Amniotic stem cell (primary cell): ENCODE measurements at places on chromosomes 11 and 22.

GRCh38 chr22:38073150-38074130 is 10.5 kb downstream of the SLC16A8 start:
- no peak for DNase-seq

GRCh38 chr11:86524620-86525352 is 147.6 kb downstream of the ME3 start:
- DNase-seq: peak; percentile 8

GRCh38 chr11:10298342-10298741 is 4.3 kb upstream of the SBF2 start:
- no peak for DNase-seq

GRCh38 chr11:44445500-44446365 is 119.7 kb upstream of the CD82 start:
- DNase-seq: no peak

- no peak for DNase-seq
Observed at GRCh38 chr11:70371241-70371640, 27.1 kb upstream of the CTTN start.

DNA sequence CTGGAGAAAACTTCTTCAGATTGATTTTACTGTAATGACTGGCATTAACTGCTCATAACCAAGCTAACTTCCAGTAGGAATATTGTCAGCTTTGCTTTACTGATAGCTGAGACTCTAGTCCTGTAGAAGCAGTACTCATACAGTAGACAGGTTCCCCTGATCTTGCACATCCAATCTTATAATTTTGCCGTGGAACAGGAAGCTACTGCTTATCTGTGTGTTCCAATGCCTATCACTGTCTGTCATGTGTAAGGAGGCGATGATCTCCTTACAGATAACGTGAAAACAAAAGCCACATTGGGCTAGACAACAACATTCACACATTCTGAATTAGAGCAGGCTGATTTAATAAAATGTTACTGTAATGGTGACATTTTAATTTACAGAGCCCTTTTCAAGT is 13.2 kb downstream of the HSD17B12 start:
- no peak for DNase-seq

DNA sequence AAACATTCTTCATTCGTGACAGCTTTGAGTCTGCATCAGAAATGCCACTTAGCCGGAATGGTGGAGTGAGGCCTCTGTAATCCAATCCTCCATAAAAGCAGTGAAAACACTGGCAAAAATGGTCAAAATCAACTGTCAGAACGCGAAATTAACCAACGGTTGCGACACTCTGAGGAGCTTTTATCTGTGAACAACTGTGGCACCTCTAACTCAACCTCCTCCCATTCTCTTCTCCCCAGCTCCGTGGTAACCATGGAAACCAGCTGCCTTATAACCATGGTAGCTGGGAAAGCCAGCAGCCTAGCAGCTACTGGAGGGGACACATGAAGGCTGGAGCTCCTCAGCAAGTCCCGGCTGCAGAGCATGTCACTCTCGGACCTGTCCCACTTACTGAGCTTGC is 20.3 kb downstream of the AP2A2 start:
- no peak for DNase-seq

GRCh38 chr22:30803679-30804078 is 109.0 kb downstream of the OSBP2 start:
- no peak for DNase-seq

- DNase-seq: no peak
Observed at GRCh38 chr11:95495706-95496105, 264.7 kb upstream of the SESN3 start.

DNA sequence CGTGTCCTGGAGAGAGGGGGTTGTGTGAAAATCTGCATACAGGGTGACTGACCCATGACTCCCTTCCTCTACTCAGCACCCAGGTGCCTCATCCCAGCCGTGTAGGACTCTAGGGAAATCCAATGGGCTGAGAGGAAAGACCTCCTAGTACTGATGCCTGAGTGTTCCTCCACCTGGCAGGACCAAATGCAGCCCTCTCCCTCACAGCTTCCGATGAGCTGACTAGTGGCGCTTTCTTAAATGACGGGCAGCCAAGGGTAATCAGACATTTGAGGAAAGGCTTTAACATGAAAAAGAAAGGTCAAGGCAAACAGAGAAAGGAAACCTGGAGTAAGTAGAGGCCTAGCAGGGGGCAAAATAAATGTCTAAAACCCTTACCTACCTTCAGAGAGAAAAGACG is 5.0 kb upstream of the KCNJ1 start:
- no peak for DNase-seq

- DNase-seq: no peak
Observed at GRCh38 chr11:134152696-134153095, 71.1 kb downstream of the NCAPD3 start.

DNA sequence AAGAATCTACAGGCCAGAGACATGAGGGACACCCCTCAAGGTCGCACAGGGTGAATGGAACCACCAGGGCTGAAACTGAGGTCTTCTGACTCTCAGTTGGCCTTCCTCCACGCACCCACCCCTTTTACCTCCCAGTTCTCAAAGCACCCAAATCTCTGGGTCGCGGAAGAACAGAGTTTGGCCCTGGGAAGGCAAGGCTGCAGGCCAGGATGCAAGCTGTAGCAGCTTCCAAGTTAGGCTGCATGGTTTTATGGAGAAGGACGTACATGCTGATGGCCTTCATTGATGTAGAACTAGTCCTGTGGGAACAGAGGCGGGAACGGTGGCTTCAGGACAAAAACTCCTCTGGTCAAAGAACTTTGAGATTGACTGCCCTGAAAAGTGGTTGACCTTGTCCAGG is 143.5 kb upstream of the B3GAT1 start:
- DNase-seq: no peak

DNA sequence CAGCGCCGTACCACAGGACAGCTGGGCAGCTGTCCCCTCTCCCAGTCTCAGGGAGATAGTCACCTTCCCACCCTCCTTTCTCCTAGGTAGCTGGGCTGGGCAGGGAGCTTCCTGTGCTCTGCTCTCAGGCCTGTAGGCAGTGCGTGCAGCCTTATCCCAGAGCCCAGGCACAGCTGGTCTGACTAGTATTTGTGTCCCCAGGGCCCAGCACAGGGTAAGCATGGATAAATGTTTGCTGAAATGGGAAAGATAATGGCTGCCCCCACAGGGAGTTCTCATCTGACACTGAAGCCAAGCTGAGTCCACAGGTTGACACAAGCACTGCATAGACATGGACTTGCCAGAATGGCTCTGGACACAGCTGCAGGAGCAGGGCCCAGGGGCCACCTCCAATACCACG is 9.8 kb downstream of the SLC15A3 start:
- no peak for DNase-seq

DNA sequence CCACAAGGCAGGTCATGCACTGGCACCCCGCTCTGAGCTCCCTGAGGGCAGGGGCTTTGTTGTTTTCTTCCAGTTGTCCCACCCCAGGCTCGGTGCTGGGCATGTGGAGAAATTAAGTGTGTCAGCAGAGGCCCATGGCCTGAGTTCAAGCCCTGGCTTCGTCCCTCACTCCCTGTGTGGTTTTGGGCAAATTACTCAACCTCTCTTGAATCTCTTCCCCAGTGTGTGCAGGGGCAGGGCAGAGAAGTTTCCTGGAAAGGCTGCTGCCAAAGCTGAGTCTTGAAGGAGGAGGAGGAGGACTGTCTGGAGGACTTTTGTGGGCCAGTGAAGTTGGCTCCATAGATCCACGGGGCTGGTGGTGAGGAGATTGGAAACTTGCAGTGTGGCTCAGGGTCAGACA is 138.1 kb upstream of the E2F8 start:
- no peak for DNase-seq

GRCh38 chr11:11444804-11445131 is 91.7 kb upstream of the CSNK2A3 start:
- DNase-seq: no peak

- DNase-seq: no peak
Observed at GRCh38 chr22:44731357-44731970, 20.9 kb upstream of the ARHGAP8 start.

DNA sequence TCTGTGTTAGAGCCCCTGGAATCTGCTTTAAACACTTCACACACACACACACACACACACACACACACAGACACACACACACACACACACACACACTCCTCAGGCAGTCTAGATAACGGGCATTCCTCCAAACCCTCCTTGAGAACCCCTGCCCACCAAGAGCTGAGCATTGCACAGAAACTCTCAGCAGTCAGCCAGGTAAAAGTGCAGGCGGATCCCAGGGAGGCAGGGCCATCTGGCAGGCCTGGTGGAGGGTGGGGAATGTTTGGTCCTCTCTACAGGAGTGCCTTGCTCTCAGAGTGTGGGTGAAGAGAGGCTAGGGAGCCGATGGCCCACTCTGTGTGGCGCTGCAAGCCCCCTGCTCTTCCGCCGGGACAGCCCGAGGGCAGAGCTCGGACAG is 190.2 kb downstream of the BUD13 start:
- DNase-seq: no peak

GRCh38 chr22:25142102-25142501 is 57.6 kb upstream of the CRYBB3 start:
- DNase-seq: no peak

DNA sequence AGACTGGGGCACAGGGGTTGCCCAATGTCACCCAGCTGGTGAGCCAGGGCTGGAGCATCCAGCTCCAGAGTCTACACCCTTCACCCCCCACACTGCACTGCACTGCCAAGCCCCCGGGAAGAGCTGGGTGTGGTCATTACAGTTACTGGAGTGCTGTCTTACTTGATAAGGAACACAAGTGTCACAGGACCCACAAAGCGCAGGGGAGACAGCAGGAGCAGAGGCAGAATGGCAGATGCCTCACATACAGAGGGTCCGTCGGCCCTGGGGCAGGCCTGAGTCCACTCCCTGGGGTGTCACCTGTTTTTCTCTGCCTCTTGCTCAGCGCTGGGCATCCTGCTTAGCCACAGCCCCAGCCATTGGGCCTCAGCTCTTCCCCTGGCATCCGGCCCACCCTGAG is 7.7 kb downstream of the IL2RB start:
- DNase-seq: no peak

- DNase-seq: no peak
Observed at GRCh38 chr11:64246871-64247728, at the start of gene PPP1R14B. PPP1R14B (minus strand) TSS chr11:64246943; CDS start chr11:64246673, 270 bp downstream.

GRCh38 chr11:30582726-30583125 is 3.4 kb downstream of the MPPED2 start:
- DNase-seq: no peak

DNA sequence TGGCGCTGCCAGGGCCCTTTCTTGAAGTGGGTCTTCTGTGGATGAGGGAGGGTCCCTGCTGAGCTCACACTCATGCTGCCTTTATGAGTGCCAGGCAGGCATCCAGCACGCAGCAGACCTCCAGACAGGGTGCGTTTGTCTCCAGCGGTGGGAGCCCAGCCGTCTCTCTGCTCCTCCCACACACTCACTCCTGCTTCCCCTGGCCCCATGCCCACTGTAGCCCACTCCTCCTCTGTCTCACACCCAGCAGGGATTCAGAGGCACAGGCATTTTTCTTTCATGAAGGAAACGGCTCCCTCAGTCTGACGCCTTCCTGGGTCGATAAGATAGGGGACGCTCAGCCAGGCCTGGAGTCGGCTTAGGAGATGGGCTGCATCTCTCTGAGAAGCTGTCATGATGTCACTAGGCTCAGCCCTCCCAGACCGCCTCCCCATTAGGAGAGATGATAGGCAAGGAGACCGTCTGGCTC is 183.9 kb upstream of the NCAM1 start:
- no peak for DNase-seq

DNA sequence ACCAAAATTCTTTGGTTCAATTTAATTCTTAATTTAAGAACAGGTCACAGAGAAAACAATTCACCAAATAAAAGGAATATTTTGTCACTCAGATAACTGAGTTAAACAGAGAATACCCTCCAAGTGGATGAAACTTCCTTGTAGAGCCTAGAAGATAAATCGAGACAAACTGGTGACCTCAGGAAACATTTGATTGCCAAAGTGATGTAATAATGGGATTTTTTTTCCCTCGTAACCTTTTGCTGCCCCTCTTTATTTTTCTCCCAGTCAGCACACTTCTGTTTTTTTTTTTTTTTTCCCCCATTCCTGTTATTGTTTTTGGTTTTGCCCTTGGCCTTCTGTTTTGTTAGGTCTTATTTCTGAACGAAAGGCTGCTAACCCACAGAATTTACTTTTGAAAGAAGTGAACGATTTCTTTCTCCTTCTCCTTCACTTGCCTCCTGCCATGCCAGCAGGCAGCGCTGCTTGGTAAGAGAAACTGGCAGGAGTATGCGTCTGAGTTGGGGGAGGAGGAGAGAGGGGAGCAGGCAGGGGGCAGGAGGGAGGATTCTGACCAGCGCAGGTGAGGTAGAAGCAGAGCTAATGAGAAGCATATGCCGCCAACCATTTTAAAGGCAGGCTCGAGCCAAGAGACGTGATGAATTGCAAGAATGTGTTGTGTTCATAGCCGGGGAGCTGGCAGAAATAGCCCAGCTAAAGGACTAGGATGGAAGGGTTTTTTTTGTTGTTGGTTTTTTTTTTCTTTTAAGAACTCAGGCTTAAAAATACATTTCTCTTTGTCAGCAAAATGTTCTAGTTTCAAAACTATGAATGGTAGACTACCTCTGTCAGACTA is 121.9 kb upstream of the MTMR2 start:
- no peak for DNase-seq

DNA sequence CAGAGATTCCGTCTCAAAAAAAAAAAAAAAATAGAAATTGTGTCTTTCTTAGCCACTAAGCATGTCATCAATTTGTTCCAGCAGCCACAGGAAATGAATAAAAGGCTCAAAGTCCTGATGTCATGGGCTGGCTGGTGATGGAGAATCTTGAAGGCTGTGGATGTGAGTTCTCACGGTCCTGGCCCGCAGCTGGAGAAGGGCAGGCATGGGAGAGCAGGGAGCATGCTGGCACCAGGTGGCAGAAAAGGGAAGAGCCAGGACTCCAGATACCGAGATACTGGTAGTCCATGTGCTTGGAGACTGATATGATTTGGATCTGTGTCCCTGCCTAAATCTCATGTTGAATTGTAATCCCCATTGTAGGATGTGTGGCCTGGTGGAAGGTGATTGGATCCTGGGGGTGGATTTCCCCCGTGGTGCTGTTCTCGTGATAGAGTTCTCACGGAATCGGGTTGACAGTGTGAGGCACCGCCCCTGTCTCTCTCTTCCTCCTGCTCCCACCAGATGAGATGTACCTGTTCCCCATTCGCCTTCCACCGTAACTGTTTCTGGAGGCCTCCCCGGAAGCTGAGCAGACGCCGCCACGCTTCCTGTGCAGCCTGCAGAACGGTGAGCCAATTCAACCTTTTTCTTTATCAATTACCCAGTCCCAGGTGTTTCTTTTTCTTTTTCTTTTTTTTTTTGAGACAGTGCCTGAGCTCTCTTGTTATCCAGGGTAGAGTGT is 18.1 kb downstream of the MRGPRD start:
- DNase-seq: no peak

GRCh38 chr11:121486054-121486453 is 33.3 kb upstream of the SORL1-AS1 start:
- no peak for DNase-seq
